H4 (cell line): ENCODE measurements at places on chromosomes 1 and 21. TPM values are rescaled to one million over a fixed set of nuclear protein-coding genes. Genes with fewer than 3 reads are reported as not detected.

The DYNLT5 gene
- not detected in 2 replicates for total RNA-seq

The TIAM1 gene
- 9.4 TPM in 2 replicates for total RNA-seq

The KMO gene
- total RNA-seq: 0.12 and 2.6 TPM in 2 replicates

The SZT2 gene
- total RNA-seq: 4.2 and 6.3 TPM in 2 replicates

The CELA3A gene
- not detected in 2 replicates for total RNA-seq

The OR6K3 gene
- not detected in 2 replicates for total RNA-seq

The LENEP gene
- not detected in 2 replicates for total RNA-seq

The HUNK gene
- 1.5 and 1.9 TPM in 2 replicates for total RNA-seq

The PRDM16 gene
- 0.14 and 0.97 TPM in 2 replicates for total RNA-seq

The GJA8 gene
- total RNA-seq: not detected in 2 replicates

The TGFB2 gene
- 14.7 and 18.7 TPM in 2 replicates for total RNA-seq

The ARHGEF2 gene
- 57.1 and 64.2 TPM in 2 replicates for total RNA-seq

The RGS7 gene
- total RNA-seq: 0.23 TPM in 1 of 2 replicates, not detected in the other

The SAMSN1 gene
- total RNA-seq: 0.08 and 0.58 TPM in 2 replicates

The KCNQ4 gene
- not detected in 2 replicates for total RNA-seq

The SYDE2 gene
- total RNA-seq: 0.70 and 2.3 TPM in 2 replicates

The VTCN1 gene
- total RNA-seq: not detected in 2 replicates

The OR6N1 gene
- not detected in 2 replicates for total RNA-seq

The OXCT2 gene
- total RNA-seq: 0.35 TPM in 1 of 2 replicates, not detected in the other

The MUTYH gene
- 11.3 TPM in 2 replicates for total RNA-seq

The SPRR2E gene
- not detected in 2 replicates for total RNA-seq

The PEAR1 gene
- not detected in 2 replicates for total RNA-seq

The CPLANE2 gene
- 4.7 and 8.5 TPM in 2 replicates for total RNA-seq

The SELENBP1 gene
- 3.3 and 5.8 TPM in 2 replicates for total RNA-seq
